Pericardium fibroblast (primary cell): ENCODE measurements at places on chromosomes 5 and 9. TPM values are rescaled to one million over a fixed set of nuclear protein-coding genes. Genes with fewer than 3 reads are reported as not detected.

The ELOVL7 gene
- 0.09 TPM in 1 of 2 replicates, not detected in the other for total RNA-seq

The F2RL2 gene
- total RNA-seq = 2.6 and 12.0 TPM in 2 replicates

The NCS1 gene
- 20.3 and 24.1 TPM in 2 replicates for total RNA-seq

The PCDHB3 gene
- 0.23 TPM in 1 of 2 replicates, not detected in the other for total RNA-seq

The FBXL7 gene
- 17.2 and 21.1 TPM in 2 replicates for total RNA-seq

The ZNF879 gene
- total RNA-seq = 2.0 and 6.2 TPM in 2 replicates

The FAM200C gene
- 3.0 and 4.0 TPM in 2 replicates for total RNA-seq

The IFNA21 gene
- not detected in 2 replicates for total RNA-seq

The TNPO1 gene
- total RNA-seq = 97.5 and 111 TPM in 2 replicates

The CD274 gene
- total RNA-seq = 0.43 and 4.4 TPM in 2 replicates

The CDKN2A gene
- 7.7 and 41.4 TPM in 2 replicates for total RNA-seq

The BNIP1 gene
- 12.9 and 14.6 TPM in 2 replicates for total RNA-seq

The MEGF9 gene
- total RNA-seq = 4.7 and 5.1 TPM in 2 replicates

The TMEM232 gene
- total RNA-seq = 0.94 and 1.1 TPM in 2 replicates

The PCDHAC1 gene
- total RNA-seq = under 0.01 and 0.34 TPM in 2 replicates

The STK32A gene
- 0.34 and 0.47 TPM in 2 replicates for total RNA-seq

The BAAT gene
- 0.17 TPM in 1 of 2 replicates, not detected in the other for total RNA-seq

The TSSK1B gene
- total RNA-seq = not detected in 2 replicates

The WDR38 gene
- not detected in 2 replicates for total RNA-seq

The FGF1 gene
- 0.26 and 2.0 TPM in 2 replicates for total RNA-seq

The CCDC187 gene
- not detected in 2 replicates for total RNA-seq

The COL5A1 gene
- 1,154 and 1,387 TPM in 2 replicates for total RNA-seq

The TPM2 gene
- 655 and 1,286 TPM in 2 replicates for total RNA-seq

The PCDH1 gene
- total RNA-seq = 5.6 and 7.5 TPM in 2 replicates

The LEAP2 gene
- total RNA-seq = not detected in 2 replicates

The PDCD1LG2 gene
- 0.77 and 10.7 TPM in 2 replicates for total RNA-seq

The CERCAM gene
- 128 and 233 TPM in 2 replicates for total RNA-seq

The PCYOX1L gene
- total RNA-seq = 12.8 and 17.7 TPM in 2 replicates

The GABRA1 gene
- not detected in 2 replicates for total RNA-seq

The OR1L8 gene
- not detected in 2 replicates for total RNA-seq

The OBP2B gene
- not detected in 2 replicates for total RNA-seq

The ACOT12 gene
- total RNA-seq = not detected in 2 replicates

The TBC1D9B gene
- 60.2 and 69.1 TPM in 2 replicates for total RNA-seq

The AOPEP gene
- total RNA-seq = 43.5 and 129 TPM in 2 replicates

The IDNK gene
- 0.47 and 1.1 TPM in 2 replicates for total RNA-seq

The FGD3 gene
- not detected in 2 replicates for total RNA-seq

The GRXCR2 gene
- not detected in 2 replicates for total RNA-seq

The CDC23 gene
- total RNA-seq = 13.1 and 17.3 TPM in 2 replicates

The PTPRD gene
- 4.0 and 7.1 TPM in 2 replicates for total RNA-seq

The ABCA1 gene
- total RNA-seq = 44.3 TPM in 2 replicates

The PCDHA3 gene
- total RNA-seq = 0.12 TPM in 1 of 2 replicates, not detected in the other

The ADAM19 gene
- 8.2 and 12.9 TPM in 2 replicates for total RNA-seq

The OLFM1 gene
- total RNA-seq = 1.2 and 10.1 TPM in 2 replicates

The PAPPA gene
- 27.4 and 29.5 TPM in 2 replicates for total RNA-seq

The HMGCR gene
- 54.6 and 78.7 TPM in 2 replicates for total RNA-seq

The SPATA31D4 gene
- not detected in 2 replicates for total RNA-seq

The MAMDC2 gene
- total RNA-seq = 6.1 and 7.7 TPM in 2 replicates

The PCDHGB6 gene
- 0.93 and 1.4 TPM in 2 replicates for total RNA-seq

The MEF2C gene
- 2.9 and 4.1 TPM in 2 replicates for total RNA-seq
